ENCODE measurements at places on chromosomes 11 and 22.

GRCh38 chr11:95358511-95359340 is 127.7 kb upstream of the SESN3 start:
- no peak for DNase-seq

- no peak for DNase-seq
These were observed 256.3 kb downstream of the BRD1 start for GRCh38 chr22:49571326-49571725.

DNA sequence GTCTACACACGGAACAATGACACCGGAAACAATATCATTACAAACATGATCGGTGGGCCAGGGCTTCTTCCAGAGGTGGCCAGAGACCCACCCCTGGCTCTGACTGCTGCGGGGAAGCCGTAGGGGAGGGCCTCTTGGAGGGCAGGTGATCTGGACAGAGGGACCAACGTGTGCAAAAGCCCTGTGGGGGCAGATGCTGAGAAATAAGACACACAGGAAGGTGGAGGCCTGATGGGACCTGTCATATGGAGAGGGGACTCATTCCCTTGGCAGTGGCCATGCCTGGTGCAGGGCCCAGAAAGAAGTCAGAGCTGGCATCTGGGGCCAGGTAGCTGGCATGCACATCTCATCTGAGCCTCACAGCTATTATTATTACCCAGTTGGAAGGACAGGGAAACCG is 1.1 kb downstream of the ALDH3B2 start:
- DNase-seq = no peak

DNA sequence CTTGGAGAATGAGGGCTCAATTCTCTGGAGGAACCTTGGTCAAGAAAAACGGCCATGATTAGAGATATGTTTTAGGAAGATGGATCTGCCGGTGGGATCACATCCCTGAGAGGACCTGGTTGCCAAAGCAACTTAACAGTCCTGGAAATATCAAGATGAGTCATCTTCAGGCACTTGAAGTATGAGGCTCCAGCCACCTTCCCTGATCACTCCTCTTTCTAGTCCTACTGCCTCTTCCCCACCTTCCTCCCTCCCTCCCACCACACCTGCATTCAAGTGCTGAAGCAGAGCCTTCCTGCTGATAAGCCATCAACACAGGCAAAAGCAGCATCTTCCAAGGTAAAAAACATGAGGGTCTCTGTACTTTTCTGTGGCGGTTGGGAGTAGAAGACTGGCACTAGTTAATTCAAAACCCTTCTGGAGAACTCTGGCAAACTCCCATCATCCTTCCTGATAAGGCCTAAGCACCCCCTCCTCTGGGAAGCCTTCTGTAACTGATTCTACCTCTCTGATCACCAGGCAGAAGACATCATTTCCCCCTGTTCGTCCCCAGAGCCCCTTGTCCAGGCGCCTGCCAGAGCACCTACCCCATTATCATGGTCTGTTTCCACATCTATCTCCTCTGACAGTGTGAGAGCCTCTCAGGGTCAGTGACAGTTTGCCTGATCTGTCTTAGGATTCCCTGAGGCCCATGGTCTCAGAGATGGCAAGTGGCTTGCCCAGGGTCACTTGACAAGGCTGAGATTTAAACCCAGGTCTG is 79.8 kb downstream of the CLPB start:
- no peak for DNase-seq

GRCh38 chr22:42697542-42698013 is 23.1 kb downstream of the A4GALT start:
- DNase-seq = no peak

- DNase-seq = no peak
These were observed 517.8 kb downstream of the MIAT start for GRCh38 chr22:27175021-27175838.

- no peak for DNase-seq
These were observed 2.9 kb downstream of the PIDD1 start for GRCh38 chr11:802018-802617.

- no peak for DNase-seq
These were observed at the start of gene CATSPERZ for GRCh38 chr11:64299847-64300648. Gene CATSPERZ, plus strand, starts transcription at chr11:64300358. Its CDS starts 53 bp downstream, at chr11:64300411.

GRCh38 chr11:72751116-72752087 is 806 bp downstream of the ARAP1 start:
- no peak for DNase-seq

DNA sequence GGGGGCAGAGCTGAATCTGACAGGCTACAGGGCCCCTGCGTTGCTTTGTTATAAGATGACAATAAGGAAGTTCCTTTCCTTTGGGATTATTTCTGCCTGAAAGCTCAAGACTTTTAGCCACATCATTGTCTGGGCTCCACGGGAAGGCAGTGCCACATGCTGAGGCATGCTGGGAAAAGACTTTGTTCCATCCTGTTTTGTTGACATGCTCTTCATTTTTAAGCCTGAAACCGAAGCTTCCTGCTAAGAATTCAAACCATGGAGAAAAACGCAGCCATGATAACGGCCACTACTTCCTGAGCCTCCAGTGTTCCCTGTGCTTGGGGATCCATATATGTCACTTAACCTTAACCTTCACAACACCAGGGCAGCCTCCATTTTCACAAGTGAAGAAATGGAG is 5.5 kb upstream of the TCF20 start:
- DNase-seq = no peak

DNA sequence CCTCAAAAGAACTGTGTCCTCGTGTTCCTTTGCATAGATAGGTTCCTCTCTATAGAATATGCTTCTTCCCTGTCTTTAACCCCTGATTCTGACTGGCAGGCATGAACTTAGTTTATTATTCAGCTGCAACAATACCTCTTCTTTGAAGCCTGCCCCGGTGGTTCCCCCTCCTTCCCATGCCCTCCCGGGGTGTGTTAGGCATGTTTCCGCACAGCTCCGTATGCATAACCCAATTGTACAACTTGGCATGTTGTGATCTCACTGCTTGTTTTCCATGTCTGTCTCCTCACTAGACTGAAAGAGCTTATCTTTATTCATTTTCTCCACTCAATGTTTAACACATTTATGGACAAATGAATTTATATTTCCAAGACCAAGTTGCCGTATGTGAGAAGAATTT is 72.6 kb downstream of the DEPDC5 start:
- no peak for DNase-seq

DNA sequence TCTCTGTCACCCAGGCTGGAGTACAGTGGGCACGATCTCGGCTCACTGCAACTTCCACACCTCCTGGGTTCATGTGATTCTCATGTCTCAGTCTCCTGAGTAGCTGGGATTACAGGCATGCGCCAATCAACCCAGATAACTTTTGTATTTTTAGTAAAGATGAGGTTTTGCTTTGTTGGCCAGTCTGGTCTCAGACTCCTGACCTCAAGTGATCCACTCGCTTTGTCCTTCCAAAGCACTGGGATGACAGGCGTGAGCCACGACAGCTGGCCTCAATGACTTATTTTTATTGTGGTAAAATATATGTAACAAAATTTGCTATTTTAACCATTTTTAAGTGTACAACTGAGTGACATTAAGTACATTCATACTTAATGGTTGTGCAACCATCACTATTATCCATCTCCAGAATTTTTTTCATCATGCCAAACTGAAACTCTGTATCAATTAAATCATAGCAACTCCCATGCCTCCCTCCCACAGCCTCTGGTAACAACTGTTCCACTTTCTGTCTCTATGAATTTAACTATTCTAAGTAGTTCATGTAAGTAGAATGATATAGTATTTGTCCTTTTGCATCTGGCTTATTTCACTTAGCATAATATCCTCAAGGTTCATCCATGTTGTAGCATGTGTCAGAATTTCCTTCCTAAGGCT is 50.7 kb upstream of the CWF19L2 start:
- no peak for DNase-seq
